Left kidney (tissue), 8 donors: ENCODE measurements at places on chromosomes 12 and 14.

GRCh38 chr12:5201554-5202218, 158.0 kb downstream of the KCNA5 start:
- DNase-seq: peak; percentile 74

- no peak for DNase-seq
Measured at GRCh38 chr14:43249116-43249515, 1258.0 kb downstream of the FSCB start.

DNA sequence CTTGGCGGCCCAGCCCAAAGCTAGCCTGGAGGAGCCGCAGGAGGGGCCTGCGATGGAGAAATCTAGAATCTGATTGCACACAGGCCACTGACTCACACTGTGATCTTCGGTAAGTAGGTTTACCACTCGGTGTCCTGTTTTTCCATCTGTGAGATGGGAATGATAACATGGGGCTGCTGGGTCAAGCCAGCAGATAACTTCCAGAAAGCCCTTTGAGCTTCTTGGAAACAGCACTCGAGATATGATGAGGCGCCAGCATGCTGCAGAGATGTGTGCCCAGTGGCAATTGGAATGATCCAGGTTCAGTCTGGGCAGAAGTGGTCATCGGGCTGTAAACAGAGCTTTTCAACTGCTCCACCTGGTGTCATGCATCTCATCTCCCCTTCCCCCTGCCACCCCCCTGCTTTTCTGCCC, 771.3 kb upstream of the TBX3 start:
- no peak for DNase-seq

GRCh38 chr12:121218588-121219352, 8.8 kb downstream of the P2RX4 start:
- no peak for DNase-seq

- no peak for DNase-seq
Measured at GRCh38 chr14:88143810-88144209, 138.9 kb downstream of the GPR65 start.

- peak; percentile 29 for DNase-seq
Measured at GRCh38 chr14:34981743-34982420, 910 bp upstream of the SRP54 start.

GRCh38 chr12:13128291-13128965, 25.0 kb upstream of the GSG1 start:
- no peak for DNase-seq

DNA sequence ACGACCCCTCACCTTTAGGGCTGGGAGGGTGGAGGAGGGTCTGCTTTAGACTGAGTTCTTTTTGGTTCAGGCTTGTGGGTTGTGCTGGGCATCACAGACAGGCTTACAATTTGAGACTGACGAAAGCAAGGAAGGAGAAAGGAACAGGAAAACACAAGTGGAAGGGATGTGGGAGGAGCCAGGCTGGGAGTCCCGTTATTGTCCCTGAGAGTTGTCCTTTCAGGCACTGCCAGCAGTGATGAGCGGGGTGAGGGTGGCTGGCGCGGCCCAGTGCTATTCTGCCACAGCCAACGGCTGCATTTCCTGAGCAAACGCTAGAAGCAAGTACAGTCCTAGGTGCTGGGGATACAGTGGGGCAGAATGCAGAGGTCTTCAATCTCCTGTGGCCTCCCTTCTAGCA, 29.2 kb upstream of the TSPAN9 start:
- DNase-seq: no peak

GRCh38 chr14:26427097-26427496, 170.7 kb downstream of the NOVA1 start:
- no peak for DNase-seq

DNA sequence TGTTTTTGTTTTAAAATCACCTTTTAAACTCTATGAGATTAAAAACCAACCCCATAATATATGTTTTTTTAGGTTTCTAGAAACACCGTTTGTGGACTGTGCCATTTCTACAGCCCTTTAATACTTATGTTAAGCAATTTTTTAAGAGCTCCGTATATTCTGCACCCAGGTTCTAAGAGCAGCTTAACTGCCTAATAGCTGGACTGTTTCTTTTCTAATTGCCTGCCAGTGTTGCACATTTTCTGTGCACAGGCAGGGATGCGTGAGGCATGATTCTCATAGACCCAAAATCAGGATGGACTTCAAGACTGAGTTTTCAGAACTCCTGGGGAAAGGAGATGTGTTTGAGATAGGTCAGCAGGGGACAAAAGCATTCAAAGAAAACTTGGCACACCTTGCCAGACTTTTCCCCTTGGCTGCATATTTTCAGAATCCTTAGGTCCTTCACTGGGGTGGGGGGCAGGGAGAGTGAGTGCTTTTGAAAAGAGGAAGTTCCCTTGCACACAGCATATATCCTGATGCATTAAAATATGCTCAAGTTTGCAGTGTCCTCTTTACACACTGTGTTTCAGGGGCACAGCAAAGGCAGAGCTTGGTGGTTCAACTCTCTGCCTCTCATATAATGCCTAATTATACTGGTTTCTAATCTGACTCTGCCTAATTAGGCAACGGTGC, 27.9 kb downstream of the TMEM30B start:
- no peak for DNase-seq
